ENCODE measurements at places on chromosomes 2 and 18.
A peak's percentile ranks its signal among the peaks of the same experiment; 100 is the strongest.

- DNase-seq = no peak
Observed at GRCh38 chr18:40642692-40643229, 1312.3 kb upstream of the PIK3C3 start.

DNA sequence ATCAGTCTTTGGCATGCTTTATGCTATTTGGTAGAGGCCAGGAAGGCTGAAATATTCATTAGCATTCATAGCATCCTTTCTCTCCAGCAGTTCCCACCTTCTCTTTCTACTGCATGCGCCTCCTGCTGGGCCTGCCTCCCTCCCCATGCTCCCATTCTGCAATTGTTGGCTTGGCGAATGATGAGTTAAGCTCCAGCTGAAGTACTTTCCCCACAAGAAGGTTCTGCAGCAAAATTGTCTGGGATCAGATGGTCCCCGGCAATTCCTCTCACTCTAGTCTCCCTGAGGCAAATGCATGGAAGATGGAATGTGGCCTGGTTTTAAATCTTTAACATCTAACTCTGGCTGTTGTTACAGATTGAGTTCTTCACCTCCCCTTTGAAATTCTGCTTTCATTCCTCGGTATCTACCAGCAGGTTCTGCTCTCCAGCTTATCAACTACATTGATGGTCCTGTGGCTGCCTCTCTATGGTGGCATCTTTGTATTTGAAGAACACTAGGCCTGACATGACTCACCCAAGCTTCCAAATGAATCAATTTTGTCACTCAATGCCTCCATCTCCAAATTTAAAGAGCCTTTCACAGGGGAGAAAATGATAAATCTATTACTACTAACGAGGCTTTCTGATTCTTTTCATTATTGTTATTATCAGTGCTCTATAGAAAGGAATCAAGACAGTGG, 55.9 kb downstream of the KCTD18 start:
- DNase-seq = no peak

- no peak for DNase-seq
Observed at GRCh38 chr2:9169349-9170107, 37.1 kb upstream of the ASAP2 start.

- no peak for DNase-seq
Observed at GRCh38 chr2:177024765-177025164, 187.8 kb upstream of the HNRNPA3 start.

GRCh38 chr18:61946449-61946848, 53.6 kb upstream of the RNF152 start:
- no peak for DNase-seq

DNA sequence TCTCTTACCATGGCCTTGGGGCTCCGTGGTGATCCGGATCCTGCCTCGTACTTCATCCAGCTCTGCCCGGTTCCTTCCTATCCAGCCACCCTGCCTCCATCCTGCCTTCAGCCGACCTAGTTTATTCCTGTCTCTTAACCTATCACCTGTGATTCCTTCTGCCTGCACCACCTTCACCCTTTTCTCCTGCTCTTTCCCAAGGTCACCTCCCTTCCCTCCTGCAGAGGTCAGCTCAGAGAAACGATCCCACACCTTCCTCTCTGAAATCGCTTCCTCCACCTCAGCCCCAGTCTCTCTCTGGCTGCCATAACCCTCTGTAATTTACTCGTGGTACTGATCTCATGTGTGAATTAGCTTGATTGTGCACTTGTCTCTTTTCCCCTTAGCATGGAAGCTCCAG, 23.5 kb upstream of the LAPTM4A start:
- no peak for DNase-seq

DNA sequence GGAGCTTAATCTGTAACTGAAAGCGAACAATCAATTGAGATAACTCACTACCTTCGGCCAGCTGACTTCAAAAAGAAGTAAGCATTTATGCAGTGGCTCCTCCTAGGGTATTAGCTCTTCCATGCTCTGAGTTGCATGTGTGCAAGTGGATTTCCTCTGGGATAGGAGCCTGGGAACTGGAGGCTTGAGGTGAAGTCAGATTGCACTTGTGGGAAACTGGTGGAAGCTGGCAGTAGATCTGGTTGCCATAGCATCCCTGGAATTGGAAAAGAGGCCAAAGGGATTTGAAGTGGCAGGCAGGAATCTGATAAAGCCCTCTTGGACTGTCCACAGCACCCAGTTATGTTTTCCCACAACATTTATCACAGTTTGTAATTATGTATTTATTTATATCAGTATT, 50.6 kb upstream of the FMNL2 start:
- DNase-seq = no peak

GRCh38 chr2:49933711-49934110, 779.4 kb upstream of the FSHR start:
- no peak for DNase-seq

DNA sequence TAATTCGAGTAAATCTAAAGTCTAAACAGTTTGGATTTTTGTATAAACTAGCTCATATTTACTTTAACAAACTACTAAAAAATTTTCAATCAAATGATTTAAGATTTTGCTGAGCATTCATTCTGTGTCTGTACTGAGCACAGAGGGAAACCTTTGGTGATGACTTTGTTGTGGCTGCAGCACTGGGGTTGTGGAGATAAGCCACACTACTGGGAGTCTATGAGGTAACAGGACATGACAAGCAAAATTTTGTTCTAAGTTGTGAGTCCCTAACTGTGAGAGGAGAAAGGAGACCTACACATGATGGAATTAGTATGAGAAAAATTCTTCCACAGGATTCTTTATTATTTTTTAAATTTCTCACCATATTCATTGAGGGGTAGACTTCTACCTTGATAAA, 933.7 kb upstream of the LRATD1 start:
- DNase-seq = no peak

GRCh38 chr2:181190711-181191110, 210.3 kb downstream of the UBE2E3 start:
- DNase-seq = no peak

- no peak for DNase-seq
Observed at GRCh38 chr18:36580874-36581750, 247.7 kb downstream of the TPGS2 start.

DNA sequence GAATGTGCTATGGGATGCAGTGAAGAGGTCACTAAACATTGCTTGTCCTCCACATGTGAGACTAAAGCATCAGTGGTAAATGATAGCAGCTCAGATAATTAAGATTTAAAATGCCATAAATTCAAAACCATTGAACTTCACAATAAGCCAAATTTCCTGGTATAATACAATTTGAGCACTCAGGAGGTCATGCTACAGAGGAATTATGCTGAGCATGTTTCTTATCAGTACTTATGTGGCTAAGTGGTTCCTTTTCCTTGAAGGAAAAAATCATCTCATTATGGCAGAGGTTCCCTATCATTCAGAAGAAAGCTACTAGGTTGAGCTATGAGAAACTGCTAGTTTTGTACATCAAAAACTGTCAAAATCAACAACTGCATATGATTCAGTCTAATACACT, 156.6 kb downstream of the AGPS start:
- DNase-seq = no peak

DNA sequence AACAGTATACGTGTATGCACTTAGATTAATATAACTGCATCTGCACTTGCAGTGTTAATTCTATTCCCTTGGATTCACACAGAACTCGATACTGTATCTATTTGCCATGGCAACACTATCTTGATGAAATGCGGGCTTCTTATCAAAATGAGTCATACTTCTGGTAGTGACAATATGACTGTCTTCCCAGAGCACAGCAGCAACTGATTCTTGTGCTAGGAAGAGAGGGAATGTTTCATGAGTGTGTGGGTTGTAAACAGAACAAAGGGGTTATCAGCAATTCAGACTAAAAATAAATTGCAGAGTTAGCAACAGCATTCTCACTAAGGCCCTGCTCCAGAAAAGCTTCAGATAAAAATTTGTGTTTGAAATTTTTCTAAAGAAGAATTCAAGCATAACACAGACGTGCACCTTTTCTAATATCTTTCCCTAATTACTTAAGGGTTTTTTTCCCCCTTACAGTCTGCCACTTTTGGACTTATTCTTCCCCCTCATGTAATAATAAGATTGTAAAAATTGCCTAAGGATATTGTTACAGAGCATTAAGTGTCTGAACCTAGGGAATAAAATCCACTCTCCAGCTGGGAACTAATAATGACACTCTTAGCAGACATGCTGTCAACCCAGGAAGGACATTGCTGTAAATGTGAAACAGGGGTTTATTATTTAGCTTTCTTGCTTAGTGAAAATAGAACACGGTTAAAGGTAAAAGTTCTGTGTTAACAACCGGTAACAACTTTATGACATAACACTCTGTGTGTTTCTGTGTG, 99.9 kb upstream of the SLC38A11 start:
- DNase-seq = no peak

GRCh38 chr2:27264753-27265535, 2.1 kb upstream of the SLC30A3 start:
- no peak for DNase-seq

- no peak for DNase-seq
Observed at GRCh38 chr2:154238252-154238651, 366.5 kb downstream of the GALNT13 start.

GRCh38 chr2:102239344-102239743, 52.5 kb downstream of the IL1RL2 start:
- DNase-seq = no peak

DNA sequence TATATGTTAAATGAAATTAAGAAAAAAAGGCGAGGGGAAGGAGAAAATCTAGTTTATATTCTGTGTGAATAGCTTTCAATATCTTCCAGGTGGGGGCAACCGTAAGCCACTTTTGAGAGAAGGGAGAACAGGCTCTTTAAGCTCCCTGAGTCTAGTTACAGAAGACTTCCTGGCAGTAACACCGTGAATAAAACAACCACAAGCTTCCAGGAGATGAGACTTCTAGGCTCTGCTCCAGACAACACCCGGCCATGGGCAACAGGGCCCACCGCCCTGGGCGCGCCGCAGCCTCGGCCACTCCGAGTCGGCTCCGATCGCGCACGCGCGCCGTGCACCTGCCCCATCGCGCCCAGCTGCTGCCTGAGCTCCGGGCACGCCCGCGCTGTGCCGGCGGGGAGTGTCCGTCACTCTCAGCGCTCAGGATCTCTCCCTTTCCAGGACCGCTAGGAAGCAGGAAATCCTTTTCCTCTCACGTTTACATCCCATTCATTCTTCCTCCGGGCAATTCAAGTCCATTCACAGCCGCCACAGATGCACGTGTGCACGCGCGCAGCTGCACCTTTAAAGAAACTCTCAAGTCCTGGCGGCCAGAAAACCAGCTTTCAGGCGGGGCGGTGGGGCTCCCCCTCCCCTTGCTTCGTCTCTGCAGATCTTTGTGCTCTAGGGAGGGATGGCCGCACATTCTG, 19.4 kb upstream of the PAX3 start:
- peak; percentile 15 for DNase-seq

DNA sequence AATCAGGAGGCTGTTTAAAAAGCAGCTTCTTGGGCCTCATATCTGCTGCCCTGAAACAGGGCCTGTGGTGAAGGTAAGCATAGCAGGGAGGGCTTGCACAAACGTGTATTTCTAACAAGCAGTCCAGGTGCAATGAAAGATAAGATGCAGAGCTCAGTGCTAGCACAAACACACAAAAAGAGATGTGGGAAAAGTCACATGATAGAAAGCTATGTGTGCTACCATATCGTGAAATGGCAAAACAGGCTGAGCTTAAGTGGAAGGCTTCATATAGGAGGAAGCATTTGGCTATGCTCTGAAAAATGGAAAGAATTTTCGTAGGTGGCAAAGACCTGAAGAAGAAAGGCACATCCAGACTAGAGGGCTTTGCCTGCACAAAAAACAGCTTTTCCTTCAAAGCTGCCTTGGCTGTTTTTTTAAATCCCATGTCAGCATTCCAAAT, 10.2 kb downstream of the RSAD2 start:
- no peak for DNase-seq

- DNase-seq = no peak
Observed at GRCh38 chr2:204545861-204546735, 823 bp downstream of the PARD3B start.

DNA sequence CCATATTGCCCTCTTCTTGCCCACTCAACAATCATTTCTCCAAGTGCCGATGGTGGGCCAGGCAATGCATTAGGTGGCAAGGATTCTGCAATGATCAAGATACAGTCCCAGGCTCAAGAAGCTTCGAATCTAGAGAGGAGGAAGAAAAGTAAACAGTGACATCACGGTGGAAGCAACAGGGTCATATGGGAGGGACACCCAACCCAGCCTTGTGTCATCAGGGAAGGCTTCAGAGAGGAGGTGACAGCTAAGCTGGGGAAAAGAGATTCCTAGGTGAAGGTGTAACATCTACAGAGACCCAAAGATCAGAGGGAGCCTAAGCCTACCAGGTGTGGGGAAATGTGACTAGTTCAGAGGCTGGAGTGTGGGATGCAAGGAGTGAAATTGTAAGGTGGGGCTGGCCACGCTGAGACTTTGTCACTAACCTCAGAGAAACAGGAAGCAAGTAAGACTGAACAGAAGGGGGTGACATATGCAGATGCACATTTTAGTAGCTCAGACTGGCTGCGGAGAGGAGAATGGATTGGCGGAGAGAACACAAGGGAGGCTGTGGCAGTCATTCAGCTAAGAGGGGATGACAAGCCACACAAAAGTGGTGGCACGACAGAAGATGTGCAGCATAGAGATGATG, 104.9 kb downstream of the ANKRD44 start:
- no peak for DNase-seq

DNA sequence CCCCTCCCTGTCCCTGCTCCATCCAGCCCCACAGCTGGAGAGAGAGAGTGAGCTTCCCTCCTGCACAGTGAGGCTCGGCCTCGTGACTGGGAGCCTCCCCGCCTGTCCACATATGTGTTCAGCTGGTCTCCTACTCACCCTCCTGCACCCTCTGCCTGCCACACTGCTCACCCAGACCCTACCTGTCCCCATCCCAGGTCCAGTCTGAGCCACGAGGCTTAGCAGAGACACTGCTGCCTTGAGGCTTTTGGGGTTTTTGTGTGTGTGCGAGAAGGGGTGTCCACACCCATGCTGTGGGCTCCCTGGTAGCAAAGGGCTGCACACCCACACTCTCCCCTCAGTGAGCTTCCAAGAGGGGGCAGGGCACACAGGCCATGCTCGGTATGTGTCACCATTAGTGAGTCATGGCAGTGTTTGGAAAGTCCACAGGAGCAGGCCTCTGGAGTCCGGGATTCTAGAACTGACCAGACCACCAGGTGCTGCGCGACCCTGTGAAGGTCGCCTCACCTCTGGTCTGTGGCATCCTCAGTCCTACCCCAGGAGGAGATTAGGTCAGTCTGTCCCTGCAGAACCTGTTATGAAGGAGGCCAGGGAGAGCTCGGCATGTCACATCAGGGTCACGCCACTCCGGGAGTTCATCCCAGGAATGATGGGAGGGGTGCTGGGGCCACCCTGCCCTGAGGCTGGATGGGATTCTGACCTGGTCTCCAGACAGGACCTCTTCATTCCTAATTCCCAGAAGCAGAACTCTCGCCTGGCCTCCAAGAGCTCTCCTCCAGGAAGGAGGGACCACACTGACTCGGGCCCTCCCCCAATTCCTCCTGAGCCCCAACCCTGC, 39.9 kb upstream of the SMAD7 start:
- DNase-seq = no peak

All from smooth muscle cell of the brain vasculature (primary cell).